ENCODE measurements at places on chromosomes 11 and 22.
A peak's percentile ranks its signal among the peaks of the same experiment; 100 is the strongest.

DNA sequence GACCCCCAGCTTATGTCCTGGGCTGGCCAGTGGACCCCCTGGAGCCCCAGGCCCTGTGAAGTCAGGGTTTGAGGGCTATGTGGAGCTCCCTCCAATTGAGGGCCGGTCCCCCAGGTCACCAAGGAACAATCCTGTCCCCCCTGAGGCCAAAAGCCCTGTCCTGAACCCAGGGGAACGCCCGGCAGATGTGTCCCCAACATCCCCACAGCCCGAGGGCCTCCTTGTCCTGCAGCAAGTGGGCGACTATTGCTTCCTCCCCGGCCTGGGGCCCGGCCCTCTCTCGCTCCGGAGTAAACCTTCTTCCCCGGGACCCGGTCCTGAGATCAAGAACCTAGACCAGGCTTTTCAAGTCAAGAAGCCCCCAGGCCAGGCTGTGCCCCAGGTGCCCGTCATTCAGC lies 24.6 kb downstream of the CSF2RB start:
- peak; percentile 36 for DNase-seq

DNA sequence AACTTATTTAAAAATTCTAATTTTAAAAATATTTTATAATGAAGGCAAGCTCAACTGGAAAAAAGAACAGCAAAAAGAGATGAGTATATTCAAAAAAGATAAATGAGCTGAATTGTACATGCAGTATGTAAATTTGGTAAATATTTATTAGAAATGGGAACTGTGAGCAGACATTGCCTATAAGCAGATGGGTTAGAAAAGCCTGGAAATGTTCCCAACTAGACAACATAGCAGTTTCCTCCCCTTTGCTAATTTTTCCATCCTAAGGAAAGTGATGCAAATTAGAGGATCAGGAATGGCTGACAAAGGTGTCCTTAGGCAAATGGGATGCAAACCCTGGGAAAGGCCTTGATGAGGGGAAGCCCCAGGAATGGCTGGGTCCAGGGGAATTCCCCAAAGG lies 37.2 kb downstream of the TP53I11 start:
- DNase-seq = no peak

GRCh38 chr11:126443120-126443519 lies 87.6 kb downstream of the ST3GAL4 start:
- no peak for DNase-seq

- no peak for DNase-seq
Observed at GRCh38 chr11:64419818-64420485, 61.0 kb downstream of the RPS6KA4 start.

DNA sequence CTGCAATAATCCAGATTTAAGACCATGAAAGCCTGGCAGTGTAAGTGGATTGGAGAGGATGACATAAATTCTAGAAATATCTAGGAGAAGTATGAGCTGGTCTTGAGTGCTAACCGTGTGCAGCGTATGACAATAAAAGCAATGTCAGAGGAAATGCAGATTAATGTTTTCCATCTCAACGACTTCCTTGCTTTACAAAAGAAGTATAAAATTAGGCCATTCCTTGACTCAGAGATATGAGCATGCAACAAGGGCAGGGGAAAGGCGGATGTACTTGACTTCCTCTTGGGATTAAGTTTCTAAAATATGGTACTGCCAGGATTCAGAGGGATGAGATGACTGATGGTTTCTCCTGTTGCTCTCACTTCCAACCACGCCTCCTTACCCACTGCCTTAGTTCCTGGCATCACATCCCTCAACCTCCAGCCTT lies 32.3 kb downstream of the ADAMTS15 start:
- DNase-seq = no peak
